ENCODE measurements at places on chromosomes 3 and 15.

GRCh38 chr3:136645915-136646314 lies 106.3 kb downstream of the STAG1 start:
- no peak for DNase-seq

- DNase-seq, result no peak
Observed at GRCh38 chr3:150410311-150411105, 2.4 kb downstream of the TSC22D2 start.

- DNase-seq, result no peak
Observed at GRCh38 chr3:114022145-114022802, 34.1 kb downstream of the CCDC191 start.

- DNase-seq, result no peak
Observed at GRCh38 chr15:99424978-99425656, 140.7 kb upstream of the MEF2A start.

- DNase-seq, result no peak
Observed at GRCh38 chr15:36230776-36231175, 348.6 kb upstream of the CDIN1 start.

- no peak for DNase-seq
Observed at GRCh38 chr3:181541414-181541813, 170.3 kb upstream of the SOX2 start.

DNA sequence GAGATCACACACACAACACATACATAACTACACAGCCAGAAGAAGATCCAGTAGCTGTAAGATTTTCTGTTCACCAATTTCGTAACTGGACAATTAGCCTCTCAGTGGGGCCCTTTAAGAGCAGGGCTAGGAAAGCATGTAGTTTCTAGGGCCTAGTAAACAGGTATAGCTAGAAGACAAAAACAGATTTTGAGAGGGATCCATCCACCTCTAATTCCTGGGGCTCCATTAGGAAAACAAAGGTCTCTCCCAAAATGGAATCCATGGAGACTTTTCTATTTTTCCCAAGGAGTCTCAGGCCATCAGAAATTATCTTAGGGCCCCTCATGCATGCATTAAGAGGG lies 10.5 kb downstream of the KIF15 start:
- DNase-seq, result no peak

DNA sequence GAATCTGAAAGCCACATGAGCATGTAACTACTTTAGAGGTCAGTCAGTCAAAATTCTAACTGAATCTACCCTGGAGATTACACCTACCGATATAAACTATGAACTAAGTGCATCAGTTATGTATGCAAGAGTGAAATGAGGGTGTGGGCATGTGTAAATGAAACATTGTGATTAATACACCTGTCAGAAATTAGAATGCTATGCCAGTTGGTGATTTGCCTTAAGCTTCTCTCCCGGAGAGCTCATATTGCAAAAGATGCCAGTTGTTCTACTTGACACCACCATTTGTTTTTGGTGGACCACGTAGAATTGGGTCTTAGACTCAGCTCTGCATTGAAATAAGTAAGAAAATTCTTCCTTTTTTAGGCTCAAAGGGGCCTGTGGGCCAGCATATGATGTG lies 91.0 kb upstream of the KBTBD8 start:
- no peak for DNase-seq

GRCh38 chr3:33921608-33922007 lies 123.2 kb downstream of the PDCD6IP start:
- no peak for DNase-seq

- DNase-seq, result no peak
Observed at GRCh38 chr3:188362405-188362831, 208.5 kb downstream of the LPP start.

DNA sequence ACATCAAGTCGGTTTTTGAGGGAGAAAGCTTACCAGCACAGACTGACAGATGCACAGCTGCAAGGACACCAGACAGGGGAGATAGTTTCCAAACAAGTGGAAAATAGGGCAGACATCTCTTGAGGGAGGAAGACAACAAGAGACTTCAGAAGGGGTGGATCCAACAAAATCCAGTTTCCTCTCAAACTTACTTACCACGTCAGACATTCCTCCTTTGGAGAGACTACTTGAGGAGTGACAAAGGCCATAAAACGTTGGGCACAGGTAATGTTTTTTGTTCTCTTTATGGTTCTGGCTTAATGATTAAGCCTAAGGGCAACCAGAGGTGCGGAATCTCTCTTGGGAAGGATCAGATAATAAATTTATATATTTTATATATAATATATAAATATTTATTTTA lies 76.1 kb downstream of the CD200 start:
- DNase-seq, result no peak

DNA sequence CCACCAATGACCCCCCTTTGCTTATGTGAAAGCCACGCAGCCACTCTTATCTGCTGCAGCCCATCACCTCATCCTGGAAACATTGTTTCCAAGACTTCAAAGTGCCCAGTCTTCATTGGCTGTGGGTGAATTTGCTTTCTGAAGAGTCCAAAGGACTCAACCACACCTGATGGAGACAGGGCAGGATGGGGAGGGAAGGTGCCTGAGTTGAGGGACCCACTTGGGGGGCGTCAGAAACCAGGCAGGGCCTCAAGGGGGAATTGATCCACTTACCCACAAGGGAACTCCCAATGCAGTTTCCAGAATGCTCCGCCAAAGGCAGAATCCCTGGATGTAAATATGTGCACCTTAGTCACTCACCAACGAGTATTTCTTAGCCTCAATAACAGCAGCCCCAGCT lies 147.9 kb upstream of the ATP2B2 start:
- DNase-seq, result no peak

- no peak for DNase-seq
Observed at GRCh38 chr15:95644100-95644875, 686.2 kb upstream of the NR2F2 start.

DNA sequence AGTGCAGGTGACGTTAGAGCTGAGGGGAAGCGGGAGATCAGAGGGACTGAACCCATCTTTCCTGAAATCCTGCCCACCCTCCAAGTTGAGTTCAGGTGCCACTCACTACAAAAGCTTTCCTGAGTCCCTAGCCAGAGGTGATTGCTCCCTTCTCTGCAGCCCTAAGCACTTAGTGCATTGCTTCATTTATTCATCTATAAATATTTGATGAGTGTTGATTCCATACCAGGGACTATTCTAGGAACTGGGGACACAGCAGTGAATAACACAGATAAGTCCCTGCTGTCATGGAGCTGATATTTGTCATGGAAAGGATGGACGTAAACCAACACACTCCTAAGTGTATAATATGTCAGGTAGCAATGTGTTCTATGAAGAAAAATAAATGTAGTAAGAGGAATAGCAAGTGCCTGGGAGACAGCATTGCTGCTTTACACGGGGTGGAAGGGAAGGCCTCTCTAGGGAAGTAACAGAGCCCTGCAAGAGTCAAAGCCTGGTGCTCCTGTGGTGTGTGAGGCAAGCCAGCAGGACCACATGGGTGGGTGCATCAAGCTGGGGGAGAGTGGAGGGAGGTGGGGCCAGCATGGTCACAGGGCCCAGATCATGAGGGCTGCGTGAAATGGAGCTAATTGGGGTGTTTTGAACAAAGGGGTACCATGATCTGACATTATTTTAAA lies 18.6 kb downstream of the ALPK3 start:
- no peak for DNase-seq

DNA sequence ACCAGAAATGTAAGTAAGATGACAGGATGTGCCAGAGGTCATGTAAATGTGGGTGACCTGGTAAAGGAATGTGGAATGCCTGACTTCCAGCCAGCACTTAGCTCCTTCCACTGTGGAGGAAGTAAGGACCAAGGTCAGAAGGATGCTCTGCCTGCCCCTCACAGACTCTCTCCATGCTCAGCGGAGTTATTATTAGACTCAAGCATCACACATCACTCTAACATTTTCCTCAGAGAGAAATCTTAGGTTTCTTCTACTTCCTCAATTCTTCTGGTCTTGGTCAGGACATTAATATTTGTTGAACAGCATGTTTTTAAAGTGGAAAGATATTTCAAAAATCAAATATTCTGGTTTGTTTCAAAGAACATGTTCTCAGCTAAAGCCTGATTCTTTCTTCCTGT lies 231.4 kb upstream of the WNT5A start:
- no peak for DNase-seq

DNA sequence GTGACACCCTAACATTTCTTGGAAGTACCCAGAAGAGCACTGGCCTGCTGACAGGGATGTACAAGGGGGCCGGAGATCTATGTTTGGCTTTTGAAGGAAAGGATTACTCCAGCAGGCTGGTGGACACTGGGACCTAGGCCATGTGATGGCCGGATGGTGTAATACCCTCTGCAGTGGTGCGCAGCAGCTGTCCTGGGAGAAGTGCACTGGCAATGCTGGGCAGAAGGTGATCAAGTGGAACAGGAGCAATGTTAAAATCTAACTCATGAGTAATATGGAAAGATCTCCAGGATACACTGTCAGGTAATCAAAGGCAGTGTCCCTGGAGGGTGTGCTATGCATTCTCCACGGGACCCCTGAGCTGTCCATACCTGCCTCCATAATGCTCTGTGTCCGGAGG lies 71.2 kb upstream of the POMGNT2 start:
- DNase-seq, result no peak

DNA sequence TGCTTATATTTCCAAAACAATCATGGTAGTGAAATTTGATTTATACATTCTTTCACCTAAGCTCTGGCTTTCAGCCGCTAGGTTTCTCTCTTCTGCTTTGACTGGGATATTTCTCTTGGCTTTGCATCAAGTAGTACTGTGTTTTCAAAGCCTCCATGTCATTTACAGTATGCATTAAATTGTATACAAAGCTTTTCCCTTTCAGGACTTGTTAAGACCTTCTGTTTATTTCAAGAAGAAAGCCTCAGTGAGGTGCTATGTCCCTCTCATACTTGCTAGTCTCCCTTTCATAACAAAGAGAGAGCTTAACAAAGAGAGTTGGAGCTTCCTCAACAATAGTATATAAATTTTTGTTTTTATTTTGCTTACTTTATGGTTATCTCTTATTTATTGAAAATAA lies 84.2 kb upstream of the SLC25A26 start:
- no peak for DNase-seq

GRCh38 chr3:194139071-194139813 lies 3.3 kb downstream of the HES1 start:
- DNase-seq, result no peak

GRCh38 chr3:18645619-18646018 lies 220.5 kb upstream of the SATB1 start:
- DNase-seq, result no peak

- no peak for DNase-seq
Observed at GRCh38 chr3:112124907-112125607, 8.0 kb downstream of the GCSAM start.

GRCh38 chr3:110430146-110430545 lies 641.5 kb upstream of the NECTIN3 start:
- DNase-seq, result no peak

GRCh38 chr3:30641416-30642251 lies 35.2 kb downstream of the TGFBR2 start:
- no peak for DNase-seq

- peak; percentile 5 for DNase-seq
Observed at GRCh38 chr3:65732051-65732935, 306.4 kb downstream of the MAGI1 start.

GRCh38 chr3:59313365-59313764 lies 263.5 kb upstream of the CFAP20DC start:
- peak; percentile 6 for DNase-seq

DNA sequence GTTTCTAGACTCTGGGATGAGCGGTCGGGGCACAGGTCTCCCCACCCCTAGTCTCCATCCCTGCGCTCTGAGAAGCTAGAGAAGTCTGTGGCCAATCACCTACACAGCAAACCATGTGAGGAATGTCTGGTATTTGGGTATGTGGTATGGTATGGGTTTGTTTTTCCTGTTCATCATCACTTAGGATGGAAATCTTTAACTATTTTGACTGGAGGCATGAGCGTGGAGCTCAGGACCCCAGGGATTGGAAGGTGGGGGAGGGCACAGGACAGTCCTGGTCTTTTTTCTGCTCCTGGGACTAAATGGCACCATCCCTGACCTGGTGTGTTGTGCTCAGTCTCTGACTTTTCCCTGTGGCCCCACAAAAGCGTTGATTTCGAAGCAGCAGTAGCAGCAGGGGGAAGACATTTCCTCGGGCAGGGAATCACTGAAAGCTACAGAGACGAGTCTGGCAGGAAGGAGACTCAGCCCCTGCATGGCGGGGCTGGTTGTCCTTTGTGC lies 191.7 kb upstream of the TPM1 start:
- no peak for DNase-seq

- DNase-seq, result no peak
Observed at GRCh38 chr15:40151499-40151898, 9.4 kb upstream of the BUB1B start.

DNA sequence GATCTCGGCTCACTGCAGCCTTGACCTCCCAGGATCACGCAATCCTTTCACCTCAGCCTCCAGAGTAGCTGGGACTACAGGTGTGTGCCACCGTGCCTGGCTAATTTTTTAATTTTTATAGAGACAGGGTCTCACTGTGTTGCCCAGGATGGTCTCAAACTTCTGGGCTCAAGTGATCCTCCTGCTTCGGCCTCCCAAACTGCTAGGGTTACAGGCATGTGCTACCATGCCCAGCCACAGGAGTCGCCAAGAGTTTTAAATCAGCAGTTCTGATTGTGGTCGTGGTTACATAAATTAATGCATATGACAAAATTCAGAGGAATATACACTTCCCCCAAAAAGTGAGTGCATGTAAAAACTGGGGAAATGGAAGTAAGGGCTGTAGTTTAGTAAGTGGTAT lies 32.9 kb downstream of the MEGF11 start:
- DNase-seq, result no peak

- no peak for DNase-seq
Observed at GRCh38 chr15:70646169-70646568, 117.2 kb downstream of the UACA start.

DNA sequence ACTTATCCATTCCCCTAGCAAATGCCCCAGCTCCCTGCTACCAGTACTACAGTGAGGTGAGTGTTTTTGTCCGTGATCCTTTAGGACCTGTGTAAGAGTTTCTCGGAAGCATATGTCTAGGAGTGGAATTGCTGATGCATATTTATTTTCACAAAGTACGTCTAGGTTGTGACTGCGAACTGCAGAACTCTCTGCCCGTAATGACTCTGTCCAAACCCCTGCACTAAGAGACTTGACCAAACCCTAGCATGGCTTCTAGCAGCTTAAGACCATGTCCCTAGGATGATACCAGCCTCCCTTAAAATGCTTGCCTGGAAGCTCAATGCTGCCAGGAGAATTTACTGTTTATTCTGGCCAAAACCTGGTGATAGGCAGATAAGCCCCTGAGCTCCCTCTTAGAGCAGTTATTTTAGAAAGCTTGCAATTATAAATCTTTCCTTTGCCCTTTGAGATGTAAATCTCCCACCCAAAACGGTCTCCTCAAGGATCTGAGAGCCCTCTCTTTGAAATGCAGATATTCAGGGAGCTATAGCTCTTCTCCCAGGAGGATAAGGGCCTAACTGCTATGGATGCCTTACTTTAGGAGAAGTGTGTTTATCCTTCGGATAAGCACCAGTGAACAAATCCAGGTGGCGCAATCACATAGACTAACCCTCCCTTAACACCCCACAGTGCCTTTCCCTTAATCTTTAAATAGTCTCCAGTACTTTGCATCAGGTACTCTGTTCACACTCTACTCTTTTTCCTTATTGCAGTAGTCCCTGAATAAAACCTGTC lies 14.7 kb upstream of the CA12 start:
- no peak for DNase-seq
